Right renal pelvis (tissue), 4 donors: ENCODE measurements at places on chromosomes 16 and 17. TPM values are rescaled to one million over a fixed set of nuclear protein-coding genes. Genes with fewer than 3 reads are reported as not detected.

GRCh38 chr16:59591480-59591879 is 857.4 kb upstream of the GOT2 start:
- no peak for DNase-seq

TBC1D3D gene
- 0.32 TPM for polyA plus RNA-seq

CACNG5 gene
- 2.9 TPM for polyA plus RNA-seq

- DNase-seq, result no peak
Measured at GRCh38 chr16:78659668-78660217, 560.3 kb downstream of the WWOX start.

HSF4 gene
- 2.1 TPM for polyA plus RNA-seq

DNA sequence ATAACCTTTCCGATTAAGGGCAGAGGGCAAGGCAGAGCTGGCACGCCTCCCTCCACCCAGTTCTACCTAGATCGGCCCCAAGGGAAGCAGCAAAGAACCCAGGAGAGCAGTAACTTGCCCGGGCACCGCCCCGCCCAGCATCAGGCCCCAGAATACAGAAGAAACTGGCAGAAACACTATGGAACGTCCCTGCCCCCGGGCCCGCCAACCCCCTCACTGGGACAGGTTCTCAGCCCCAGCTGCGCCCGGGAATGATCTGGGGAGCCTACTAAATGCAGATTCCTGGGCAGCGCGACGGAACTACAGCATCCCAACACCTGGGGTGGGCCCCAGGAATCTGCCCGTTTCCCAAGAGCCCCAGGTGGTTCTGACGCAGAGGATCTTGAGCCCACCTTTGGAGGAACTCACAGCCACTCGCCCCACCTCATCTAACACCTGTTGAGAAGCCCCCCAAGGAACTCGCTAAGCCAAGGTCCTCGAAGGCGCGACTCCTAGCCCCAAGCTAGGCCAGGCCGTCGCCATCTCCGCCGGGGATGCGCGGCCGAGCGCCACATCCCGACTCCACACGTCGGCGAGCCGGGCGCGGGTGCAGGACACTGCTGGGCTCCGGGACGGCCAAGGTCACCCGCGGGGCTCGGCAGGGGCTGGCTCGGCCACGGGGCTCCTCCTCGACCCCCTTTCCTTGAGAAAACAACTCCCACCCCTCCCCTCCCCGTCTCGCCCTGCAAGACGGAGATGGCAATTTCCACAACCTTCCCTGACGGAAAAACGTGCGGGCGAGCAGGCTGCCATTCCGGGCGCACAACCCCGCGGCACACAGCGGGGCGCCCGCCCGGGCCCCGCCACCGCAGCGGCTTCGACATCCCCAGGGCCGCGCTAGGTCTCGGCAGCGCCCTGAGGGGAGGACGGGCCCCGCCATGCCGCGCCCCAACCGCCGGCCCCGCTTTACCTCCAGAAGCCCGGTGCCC is 913 bp downstream of the CDIP1 start:
- DNase-seq, result no peak

GRCh38 chr16:20901436-20902112 is 1.0 kb downstream of the LYRM1 start:
- no peak for DNase-seq

ZNF19 gene
- polyA plus RNA-seq, result 13.8 TPM

- no peak for DNase-seq
Measured at GRCh38 chr16:85250609-85251223, 138.4 kb upstream of the CIBAR2 start.

DNA sequence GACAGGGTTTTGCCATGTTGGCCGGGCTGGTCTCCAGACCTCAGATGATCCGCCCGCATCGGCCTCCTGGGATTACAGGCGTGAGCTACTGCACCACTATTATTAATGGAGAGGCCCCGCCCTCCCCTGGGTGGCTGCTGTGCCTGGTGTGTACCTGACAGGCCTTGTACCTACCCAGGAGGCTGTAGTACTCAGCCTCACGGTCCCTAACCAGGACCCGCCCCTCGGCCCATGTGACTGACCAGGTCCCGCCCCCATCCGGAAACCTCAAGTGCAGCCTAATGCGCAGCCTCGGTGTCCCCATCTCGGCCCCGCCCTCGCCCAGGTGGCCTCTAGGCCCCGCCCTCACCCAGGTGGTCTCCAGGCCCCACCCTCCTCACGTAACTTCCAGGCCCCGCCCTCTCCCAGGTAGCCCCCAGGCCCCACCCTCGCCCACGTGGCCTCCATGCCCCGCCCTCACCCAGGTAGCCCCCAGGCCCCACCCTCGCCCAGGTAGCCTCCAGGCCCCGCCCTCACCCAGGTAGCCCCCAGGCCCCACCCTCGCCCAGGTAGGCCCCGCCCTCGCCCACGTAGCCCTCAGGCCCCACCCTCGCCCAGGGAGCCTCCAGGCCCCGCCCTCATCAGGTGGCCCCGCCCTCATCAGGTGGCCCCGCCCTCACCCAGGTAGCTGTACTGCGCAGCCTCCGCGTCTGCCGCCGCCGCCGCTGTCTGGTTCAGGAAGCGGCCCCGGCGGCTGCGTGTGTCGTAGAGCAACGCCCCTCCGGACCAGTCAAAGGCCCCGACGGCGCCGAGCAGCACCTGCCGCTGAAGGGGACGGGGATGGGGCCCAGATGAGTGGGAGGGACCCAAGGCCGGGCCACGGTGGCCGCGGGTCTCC is 31.0 kb downstream of the HASPIN start:
- peak; percentile 64 for DNase-seq

DNA sequence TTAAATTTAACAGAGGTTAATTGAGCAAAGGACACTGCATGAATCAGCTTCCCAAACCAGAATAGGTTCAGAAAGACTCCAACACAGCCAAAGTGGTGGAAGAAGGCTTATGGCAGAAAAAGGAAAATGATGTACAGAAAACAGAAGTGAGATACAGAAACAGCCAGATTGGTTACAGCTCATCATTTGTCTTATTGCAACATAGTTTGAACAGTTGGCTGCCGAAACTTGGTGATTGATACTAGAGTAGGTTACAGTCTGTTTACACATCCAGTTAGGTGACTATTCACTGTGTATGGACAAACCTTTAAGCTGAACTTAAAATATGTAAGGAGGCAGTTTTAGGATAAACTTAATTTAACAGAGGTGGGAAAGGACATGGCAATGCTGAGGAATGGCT is 18.3 kb downstream of the TMEM100 start:
- no peak for DNase-seq

GRCh38 chr16:69942099-69942491 is 9.0 kb upstream of the CLEC18A start:
- DNase-seq, result no peak

GRCh38 chr17:75925103-75925502 is 15.7 kb downstream of the FBF1 start:
- DNase-seq, result no peak

GRCh38 chr17:48159232-48159631 is 51.7 kb downstream of the SNX11 start:
- no peak for DNase-seq

DNA sequence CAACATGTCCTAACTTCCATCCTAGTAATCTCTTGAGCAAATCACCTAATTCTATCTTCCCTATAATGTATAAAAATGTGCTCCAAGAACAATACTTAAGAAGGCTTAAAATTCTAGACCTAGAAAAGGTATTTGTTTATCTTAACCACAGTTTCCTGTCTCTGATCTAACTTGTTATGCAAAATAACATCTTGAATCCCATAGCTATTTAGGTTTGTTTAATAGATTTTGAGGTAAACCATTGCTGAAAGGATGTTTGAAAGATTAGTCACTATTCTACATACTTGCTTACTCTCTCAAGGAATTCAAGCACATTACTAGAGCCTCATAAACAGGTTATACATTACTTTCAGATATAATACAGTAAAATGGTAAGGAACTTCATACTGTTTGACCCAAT is 13.0 kb downstream of the CA10 start:
- DNase-seq, result no peak

- no peak for DNase-seq
Measured at GRCh38 chr17:29793501-29793900, 136.5 kb downstream of the SSH2 start.

CPHXL gene
- not detected for polyA plus RNA-seq

DNA sequence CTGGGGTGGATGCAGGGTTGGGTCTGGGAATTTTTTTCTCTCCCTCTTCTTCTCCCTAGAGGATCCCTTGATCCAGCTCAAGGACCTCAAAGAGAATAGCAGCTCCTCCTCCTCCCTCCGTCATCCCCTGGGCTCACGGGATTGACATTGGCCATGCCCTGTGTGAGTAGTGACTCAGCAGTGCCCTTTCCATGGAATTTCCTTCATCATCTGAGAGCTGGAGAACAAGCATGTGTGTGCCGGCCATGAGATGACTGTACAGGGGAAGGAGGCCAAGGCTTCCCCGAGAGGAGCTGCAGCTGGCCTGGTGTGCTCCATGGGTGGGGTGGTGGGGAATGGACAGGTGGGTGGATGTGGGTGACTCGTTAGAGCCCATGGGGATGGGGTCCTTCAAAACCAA is 8.9 kb upstream of the WSCD1 start:
- DNase-seq, result no peak
